ENCODE measurements at places on chromosomes 6 and 20.

- peak; percentile 10 for DNase-seq
These were observed 281.5 kb upstream of the QKI start for GRCh38 chr6:163133017-163133416.

GRCh38 chr6:162260027-162260426, 467.5 kb downstream of the PRKN start:
- no peak for DNase-seq

DNA sequence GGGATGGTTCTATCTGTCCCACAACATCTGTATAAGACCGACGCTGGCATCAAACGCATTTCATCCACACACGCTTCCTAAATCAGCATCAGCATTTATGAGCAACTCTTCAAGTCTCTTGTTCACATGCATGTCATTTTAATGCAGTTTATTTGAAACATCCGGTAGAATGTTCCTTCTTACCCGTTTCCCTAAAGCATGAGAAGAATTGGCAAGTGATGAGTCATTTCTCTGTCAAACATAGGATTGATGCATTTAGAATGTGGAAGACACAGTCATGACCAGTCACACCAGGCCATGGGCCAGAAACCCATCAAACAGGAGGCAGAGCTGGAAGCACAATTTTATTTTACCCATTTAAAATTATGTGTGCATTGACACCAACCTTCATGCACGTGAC, 122.8 kb downstream of the UST start:
- DNase-seq: peak; percentile 78

DNA sequence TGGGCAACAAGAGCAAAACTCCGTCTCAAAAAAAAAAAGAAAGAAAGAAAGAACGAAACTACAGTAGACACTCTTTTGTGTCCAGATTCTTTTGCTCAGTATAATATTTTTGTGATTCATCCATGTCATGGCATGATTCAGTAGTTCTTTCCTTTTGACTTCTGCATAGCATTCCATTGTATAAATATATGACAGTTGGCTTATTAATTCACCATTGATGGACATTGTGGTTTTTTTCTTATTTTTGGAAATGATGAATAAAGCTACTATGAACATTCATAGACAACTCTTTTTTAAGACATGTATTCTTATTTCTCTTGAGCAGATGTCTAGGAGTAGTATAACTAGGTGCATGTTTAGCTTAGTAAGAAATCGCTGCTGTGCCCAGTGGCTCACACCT, 10.3 kb upstream of the IER3 start:
- DNase-seq: no peak

GRCh38 chr6:22436134-22436533, 133.2 kb upstream of the HDGFL1 start:
- DNase-seq: no peak

DNA sequence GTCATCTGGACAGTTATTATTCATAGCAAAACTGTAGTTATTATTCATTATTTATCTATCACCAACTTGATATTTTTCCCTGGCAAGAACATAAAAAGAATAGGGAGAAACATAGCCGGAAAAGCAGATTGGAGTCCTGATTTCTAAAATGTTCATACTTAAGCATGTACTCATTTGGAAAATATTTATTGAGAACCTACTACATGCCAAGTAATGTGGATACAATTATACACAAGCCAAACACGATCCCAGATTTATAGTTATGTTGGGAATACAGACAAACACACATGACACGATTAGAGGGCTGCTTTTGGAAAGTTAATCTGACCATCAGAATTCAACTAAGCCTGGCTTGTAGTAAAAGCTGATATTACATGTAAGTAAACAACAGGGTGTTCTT, 30.7 kb downstream of the ARHGAP18 start:
- no peak for DNase-seq

DNA sequence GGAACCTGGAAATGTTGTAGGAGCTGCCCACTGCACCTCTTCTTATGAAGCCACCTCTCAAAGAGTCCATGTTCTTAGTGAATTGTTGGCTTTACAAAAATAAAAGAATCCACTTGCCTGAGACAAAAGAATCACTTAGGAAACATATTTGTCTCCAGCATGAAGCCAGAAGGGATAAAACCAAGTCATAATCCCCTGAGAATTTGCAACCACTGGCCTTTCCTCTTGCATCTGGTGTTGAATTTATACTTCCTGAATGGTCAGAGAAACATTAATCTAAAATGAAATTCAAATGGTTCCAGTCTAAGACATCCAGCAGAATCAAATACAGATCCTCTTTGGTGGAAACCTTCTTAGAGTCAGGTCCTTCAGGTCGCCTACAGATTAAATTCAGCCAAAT, 192.5 kb upstream of the ECI2 start:
- DNase-seq: no peak

DNA sequence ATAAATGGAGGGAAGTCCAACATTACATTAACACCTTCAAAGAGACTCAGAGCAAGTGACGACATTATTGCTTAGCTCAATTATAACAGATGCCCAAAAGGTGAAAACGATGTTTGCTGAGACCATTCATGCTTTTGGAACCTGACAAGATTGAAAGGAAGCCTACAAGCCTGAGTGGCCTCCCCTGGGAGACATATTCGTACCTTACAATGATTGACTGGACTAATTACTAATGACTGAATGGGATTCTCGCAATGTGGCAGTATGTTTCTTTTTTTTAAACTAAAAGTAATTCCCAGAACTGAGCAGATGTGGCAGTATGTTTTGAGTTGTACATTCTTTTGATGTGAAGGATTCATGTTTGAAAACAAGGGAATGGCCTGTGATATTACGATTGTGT, 49.9 kb downstream of the VEGFA start:
- DNase-seq: no peak

- no peak for DNase-seq
These were observed 1.9 kb downstream of the CITED2 start for GRCh38 chr6:139372326-139373153.

GRCh38 chr6:170112583-170112860, 178.4 kb downstream of the DLL1 start:
- DNase-seq: no peak

GRCh38 chr20:37311710-37312355, 22.4 kb downstream of the MANBAL start:
- no peak for DNase-seq

GRCh38 chr6:20604159-20604558, 69.9 kb downstream of the CDKAL1 start:
- DNase-seq: no peak

- peak; percentile 16 for DNase-seq
These were observed 713.4 kb downstream of the CD109 start for GRCh38 chr6:74409447-74409846.

- DNase-seq: no peak
These were observed 129.0 kb upstream of the FOXQ1 start for GRCh38 chr6:1182722-1183521.

DNA sequence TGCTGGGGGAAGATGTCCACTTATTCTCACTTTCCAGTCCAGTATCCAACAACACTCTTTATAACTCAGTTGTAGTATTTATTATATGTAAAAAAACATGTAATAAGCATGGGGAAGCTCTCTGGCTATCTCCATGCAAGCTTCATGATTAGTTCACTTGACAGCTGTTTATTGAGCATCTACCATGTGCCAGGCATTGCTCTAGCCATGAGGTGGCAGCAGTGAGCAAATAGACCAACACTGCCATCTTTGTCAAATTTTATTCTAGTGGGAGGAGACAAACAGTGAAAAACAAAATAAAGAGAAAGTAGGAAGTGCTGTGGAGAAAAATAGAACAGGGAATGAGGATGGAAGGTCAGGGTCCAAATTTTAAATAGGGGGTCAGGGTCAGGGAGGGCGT, 131.8 kb downstream of the CFAP61 start:
- peak; percentile 40 for DNase-seq

GRCh38 chr20:51204794-51205193, 181.9 kb upstream of the KCNG1 start:
- no peak for DNase-seq

DNA sequence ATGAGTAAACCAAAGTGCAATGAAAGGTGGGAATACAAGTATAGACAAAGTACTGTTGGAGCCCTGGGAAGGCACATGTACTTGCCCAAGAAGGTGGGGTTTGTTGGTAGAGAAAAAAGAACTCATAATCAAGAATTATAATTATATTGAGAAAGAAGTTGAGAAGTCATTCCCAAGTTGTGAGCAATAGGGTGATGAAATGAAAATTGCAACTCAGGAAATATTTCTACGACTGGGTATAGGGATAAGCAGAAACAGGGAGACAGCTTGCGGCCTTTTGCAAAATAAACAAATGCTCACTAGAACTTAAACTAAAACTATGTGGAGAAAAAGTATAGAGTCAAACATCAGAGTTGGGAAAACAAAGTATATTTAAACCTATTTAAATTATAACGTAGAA, 250.7 kb upstream of the FAM83B start:
- DNase-seq: no peak

DNA sequence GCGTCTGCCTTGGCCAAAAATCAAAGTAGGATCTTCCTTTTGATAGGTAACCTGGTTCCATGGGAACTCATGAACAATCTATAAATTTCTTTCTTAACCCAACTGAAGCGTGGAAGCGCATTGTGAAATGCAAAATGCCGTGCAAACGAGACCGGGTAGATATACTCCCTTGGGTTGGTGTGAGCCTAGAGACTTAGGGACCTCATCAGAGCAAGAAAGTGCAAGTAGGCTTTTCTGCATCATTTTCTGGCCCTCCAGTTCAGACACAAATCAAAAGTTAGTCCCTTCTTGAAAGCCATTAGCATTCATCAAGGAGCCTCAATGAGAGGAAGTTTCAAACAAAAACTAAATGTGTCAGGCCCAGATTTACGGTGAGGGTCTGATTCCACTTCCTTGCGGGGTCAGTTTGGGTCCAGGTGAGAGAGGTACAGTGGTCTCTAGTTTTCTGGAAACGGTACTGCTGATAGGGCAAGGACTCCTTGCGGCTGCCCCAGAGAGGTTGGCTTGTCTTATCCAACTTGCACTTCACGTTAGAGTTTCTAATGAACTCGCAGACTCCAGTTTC, 5.3 kb upstream of the ZNF184 start:
- DNase-seq: no peak

DNA sequence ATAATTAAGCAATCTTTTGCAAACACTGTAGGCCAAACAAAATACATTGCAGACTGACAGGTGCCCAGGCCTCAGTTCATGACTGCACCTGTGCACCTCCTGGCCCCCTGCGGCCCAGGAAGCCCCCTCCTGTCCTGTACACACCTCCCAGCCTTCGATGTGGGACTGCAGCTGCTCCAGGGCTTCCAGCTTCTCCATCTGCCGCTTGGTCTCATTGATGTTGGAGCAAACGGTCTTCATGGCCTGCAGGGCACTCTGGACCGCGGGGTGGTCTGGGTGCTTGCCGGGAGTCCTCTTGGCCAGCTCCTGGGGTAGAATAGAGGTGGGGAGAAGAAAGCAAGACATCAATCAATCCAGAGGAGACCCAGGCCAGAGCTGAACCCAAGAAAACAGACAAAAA, 119.7 kb downstream of the PREX1 start:
- no peak for DNase-seq

- DNase-seq: no peak
These were observed 119.2 kb downstream of the KCNQ5 start for GRCh38 chr6:72741083-72741482.

DNA sequence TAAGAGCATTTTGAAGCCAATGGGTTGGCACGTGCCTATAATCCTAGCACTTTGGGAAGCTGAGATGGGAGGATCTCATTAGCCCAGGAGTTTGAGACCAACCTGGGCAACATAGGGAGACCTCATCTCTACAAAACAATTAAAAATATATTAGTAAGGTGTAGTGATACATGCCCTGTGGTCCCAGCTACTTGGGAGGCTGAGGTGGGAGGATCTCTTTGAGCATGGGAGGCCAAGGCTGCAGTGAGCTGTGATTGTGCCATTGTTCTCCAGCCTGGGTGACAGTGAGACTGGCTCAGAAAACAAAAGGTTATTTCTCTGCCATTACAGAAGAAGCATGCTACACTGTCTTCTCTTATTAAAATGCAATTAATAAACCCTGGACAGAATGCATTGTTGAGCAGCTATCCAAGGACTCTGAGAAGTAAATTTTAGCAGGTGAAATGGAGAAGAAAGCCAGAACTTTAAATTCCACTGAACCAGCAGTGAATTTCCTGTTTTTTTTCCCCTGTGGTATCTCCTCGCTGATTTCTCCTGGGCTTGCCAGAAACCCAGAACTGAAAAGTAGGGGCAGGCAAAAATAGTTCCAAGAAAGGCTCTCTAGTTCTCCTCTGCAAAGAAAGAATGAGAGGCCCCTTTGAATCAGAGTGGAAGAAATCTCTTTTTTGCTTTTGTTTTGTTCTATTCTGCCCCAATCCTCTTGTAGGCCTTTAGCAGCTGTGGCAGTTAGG, 8.4 kb downstream of the AMD1 start:
- no peak for DNase-seq

GRCh38 chr6:139925894-139926641, 551.6 kb upstream of the CITED2 start:
- DNase-seq: no peak

- no peak for DNase-seq
These were observed 53.5 kb downstream of the BCAS4 start for GRCh38 chr20:50848341-50848808.

- DNase-seq: no peak
These were observed 89.8 kb downstream of the ERMARD start for GRCh38 chr6:169841251-169841650.

DNA sequence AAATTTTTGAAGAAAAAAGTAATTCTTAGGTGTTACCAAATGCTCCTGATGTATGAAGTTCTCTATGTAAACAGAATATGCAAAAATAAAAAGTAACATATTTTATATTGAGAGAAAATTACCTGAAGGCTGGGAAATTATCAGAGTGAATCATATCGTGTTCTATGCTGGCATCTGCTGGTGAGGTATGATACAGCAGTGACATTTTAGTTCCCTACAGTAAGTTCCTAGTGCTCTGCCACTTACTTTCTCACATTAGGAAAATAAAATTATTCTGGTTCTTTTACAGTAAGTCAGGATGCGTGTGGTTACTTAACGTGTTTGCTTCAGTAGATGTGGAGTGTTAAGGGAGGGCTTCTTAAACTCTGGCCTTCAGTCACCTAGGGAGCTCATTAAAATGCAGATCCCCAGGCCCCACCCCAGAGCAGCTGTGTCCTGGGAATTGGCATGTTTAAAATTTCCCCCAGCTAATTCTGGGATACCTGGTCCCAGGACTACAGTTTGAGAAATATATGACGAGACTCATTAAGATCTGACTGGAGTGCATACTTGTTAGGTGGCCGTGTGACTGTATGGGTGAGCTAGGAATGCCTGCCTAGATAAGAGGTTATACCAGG, 3.2 kb downstream of the ACTR5 start:
- peak; percentile 69 for DNase-seq

DNA sequence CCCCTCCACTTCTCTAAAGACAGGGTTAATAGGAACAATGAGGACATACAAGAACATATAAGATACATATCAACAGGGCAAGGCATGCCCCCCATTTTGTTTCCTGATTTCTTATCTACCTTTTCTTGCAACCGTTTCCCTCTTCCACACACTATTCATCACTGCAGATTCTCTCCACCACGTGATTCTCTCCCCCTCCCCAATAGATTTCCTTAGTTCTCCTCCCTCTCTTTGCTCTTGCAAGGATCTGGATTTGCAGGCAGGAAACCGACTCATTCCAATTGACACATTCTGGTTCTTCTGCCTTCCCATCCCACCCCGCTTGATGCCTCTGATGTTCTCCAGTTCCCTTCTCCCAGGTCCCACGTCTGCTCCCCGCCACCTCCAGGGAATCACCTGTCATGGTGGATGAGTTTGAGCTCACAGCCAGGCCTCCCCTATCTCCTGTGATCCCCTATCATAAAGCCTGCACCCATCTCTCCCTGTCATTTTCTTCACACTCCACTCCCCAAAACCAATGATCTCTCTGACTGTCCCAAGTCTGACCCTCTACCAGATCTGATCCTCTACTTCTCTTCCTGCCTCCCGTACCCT, 7.5 kb downstream of the GABBR1 start:
- DNase-seq: no peak
